ENCODE measurements at places on chromosomes 6 and 20.

GRCh38 chr6:155130161-155130853 is 133.5 kb upstream of the CLDN20 start:
- no peak for DNase-seq

DNA sequence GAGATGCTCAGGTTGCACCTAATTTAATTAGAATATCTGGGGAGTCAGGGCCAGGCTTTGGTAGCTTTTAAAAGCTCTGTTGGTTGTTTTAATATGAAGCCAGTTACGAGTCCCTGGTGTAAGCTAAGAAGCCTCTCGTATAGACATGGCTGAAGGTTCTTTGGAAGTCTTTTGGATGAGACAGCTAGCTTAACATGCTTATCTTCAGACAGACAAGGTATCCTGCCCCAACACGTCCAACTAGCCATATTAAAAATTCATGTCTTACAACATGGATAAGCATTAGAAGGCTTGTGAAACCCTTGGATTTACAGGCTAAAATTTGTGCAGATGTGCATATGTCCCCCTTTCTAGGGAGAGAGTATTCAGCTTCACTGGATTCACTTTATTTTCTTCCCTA is 105.7 kb upstream of the KCNK16 start:
- DNase-seq: no peak

DNA sequence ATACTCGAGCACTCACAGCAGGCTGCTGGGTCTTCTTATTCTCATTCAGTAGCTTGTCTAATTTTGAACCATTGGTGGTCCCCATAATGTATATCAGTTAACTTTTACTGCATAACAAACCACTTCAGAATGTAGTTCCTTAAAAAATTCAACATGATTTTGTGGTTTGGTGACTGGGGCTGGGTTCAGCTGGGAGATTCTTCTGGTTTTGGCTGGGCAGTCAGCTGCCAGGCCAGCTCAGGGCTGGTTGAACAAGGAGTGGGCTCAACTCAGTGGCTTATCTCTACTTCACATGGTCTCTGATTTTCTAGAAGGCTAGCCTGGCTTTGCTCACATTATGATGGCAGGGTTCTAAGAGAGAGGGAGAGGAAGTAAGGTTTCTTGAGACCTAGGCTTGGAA is 292.4 kb upstream of the CHD6 start:
- no peak for DNase-seq

- DNase-seq: no peak
Measured at GRCh38 chr6:139508576-139508975, 134.1 kb upstream of the CITED2 start.

DNA sequence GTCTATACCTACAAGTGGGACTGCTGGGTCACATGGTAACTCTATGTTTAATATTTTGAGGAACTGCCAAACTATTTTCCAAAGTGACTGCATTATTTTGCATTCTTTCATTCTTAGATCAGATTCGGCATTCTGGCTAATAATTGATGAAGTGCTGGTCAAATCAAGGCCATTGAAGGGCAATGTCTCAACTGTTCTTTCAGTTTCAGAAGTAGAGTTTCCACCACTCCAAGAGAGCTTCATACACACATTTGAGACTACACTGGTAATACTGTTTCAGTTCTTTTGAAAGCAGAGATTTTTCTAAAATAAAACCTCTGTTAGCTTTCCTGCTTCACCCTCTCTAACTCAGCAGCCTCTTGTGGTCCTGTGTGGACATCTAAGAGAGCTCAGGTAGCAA is 154.5 kb downstream of the CFAP61 start:
- no peak for DNase-seq

DNA sequence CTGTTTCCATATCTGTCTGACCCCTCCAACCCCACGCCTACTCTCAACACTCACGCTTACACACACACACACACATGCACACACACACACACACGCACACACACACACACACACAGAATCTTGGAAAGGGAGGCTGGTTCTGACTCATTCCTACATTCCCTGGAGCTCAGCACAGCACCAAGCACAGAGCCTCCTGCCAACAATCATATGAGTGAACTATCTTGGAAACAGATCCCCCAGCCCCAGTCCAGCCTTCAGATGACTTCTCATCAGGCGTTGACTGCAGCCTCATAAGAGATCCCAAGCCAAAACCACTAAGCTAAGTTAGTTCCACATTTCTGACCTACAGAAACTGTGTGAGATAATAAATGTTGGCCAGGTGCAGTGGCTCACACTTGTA is 14.1 kb upstream of the HCK start:
- DNase-seq: no peak

- DNase-seq: no peak
Measured at GRCh38 chr20:38581013-38581412, at the start of gene ADIG. ADIG (plus strand) TSS chr20:38581197; CDS start chr20:38581251, 54 bp downstream.

DNA sequence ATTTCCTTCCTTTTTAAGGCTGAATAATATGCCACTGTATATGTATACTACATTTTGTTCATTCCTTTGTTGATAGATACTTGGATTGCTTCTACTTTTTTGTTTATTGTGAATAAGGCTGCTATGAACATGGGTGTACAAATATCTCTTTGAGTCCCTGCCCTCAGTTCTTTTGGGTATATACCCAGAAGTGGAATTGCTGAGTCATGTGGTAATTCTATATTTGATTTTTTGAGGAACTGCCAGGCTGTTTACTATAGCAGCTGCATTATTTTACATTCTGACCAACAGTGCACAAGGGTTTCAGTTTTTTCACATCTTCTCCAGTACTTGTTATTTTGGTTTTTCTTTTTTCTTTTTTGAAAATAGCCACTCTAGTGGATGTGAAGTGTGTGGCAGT is 34.1 kb downstream of the CDS2 start:
- no peak for DNase-seq
